ENCODE measurements at places on chromosomes 12 and 14.

GRCh38 chr12:100833282-100833681, 38.7 kb downstream of the ANO4 start:
- no peak for DNase-seq

GRCh38 chr12:6631549-6631961, 4.2 kb downstream of the LPAR5 start:
- DNase-seq: no peak

GRCh38 chr14:50039734-50040400, 76.5 kb downstream of the VCPKMT start:
- peak; percentile 43 for DNase-seq

DNA sequence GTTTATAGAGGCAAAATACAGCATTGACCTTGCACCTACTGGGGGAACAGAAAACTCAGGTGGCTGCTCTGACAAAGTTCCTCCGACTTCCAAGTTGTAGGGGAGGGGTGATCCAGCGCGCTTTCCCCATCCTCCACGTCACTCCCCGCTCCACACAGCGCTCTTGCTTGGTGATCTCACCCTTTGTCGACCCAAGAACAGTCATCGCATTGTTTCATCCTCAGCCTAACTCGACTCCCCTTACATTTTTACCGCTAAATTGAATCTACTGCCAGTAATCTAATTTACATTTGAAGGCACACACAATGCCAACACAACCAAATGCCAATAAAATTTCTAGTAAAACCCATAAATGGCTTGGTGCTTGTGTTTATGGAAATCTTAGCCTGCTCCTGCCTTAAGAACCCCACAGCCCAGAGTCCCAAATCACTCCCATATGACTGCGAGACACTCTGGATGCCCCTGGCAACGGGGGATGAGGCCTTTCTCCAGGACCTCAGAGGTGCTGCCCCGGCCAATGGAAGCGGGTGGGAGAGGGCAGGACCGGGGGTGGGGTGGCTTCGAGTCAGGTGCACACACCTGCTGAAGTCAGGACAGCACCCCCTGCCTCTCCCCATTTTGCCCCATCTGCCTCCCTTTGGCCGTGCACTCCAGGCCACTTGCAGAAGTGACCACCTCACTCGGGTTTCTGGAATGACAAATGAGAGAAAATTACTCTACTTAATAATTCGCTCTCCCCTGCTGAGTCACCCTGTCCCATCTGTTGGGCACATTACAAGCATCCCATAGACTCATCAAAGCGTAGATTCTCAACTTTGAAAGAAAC, 98.2 kb upstream of the GSC start:
- DNase-seq: no peak

DNA sequence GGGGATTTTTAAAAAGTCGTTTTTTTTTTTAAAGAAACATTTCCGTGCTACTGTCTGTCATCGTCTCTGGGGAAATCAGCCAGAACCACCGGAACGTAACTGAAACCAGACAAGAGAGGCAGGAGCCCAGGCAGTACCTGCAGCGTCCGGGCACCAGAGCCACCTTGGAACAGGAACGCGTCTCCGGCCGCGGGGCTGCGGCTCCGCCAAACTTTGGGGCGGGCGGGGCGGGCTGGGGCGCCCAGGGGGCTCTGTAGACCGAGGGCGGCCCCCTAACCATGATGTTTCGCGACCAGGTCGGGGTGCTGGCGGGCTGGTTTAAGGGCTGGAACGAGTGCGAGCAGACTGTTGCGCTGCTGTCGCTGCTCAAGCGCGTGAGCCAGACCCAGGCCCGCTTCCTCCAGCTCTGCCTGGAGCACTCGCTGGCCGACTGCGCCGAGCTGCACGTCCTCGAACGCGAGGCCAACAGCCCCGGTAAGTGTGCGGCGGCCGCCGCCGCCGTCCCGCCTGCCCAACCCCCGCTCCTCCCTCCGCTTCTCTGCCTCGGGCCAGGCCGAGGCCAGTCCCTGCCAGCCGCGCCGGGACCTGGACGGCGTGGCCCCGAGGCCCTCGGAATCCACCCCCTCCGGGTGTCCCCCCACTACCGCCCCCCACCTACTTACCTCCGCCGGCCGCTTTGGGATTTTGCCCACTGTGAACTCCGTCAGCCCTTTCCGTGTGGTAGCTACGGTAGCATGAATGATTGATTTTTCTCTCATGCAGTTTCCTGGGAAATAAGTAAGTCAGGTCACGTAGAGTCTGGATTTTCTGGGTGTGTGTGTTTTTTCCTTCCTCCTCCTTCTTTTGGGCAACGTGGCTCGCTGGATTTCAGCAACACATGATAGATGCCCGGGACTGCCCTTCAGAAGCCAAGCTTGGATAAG, 972 bp downstream of the SAMD4A start:
- DNase-seq: peak; percentile 48

GRCh38 chr14:57182760-57183503, 85.8 kb downstream of the EXOC5 start:
- peak; percentile 13 for DNase-seq

DNA sequence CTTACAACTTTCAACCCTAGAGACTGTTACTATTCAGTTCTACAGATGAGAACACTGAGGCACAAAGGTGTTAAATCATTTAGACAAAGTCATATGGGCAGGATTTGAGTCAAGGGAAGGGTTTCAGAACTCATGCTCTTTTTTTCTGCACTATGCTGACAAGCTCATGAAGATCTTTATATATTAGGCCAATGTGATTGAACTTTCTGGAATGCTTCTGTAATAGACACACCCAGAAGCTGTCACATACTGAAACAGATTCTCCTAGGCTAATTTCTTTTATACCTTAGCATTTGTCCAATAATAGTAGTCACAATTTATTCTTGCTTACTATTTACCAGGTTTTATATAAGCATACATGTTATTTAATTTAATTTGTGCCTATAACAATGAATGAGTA, 164.0 kb downstream of the ALG10B start:
- DNase-seq: no peak

GRCh38 chr14:49512571-49512970, 73.6 kb downstream of the RPS29 start:
- no peak for DNase-seq

DNA sequence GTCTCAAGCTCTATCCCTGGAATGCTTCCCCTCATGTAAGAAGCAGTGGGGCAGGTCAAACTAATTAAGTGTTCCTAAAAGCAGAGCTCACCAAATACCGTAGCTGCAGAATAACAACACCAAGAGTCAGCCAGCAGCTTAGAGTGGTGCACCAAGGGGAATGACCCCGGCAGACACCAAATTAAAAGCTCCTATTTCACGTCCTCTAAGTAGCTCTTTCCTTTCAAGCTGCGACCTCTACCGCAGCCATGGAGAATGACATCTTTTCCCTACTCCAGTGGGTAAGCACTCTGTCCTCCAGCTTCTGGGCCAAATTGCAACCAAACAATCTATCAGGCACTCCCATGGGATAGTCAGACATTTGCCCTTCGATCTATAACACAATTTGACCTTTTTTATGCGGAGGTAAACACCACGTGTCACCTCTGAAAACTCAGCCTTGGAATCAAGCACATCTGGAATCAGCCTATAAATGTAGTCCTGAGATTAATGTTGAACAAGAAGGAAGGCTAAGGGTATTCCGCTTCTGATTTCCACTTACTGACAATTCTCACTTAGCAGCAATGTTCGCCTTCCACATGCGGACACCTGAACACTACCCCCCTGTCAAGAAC, 67.6 kb upstream of the CDKN3 start:
- DNase-seq: peak; percentile 71

Measured in GM03348 (cell line).